ENCODE measurements at places on chromosomes 2 and 18.

DNA sequence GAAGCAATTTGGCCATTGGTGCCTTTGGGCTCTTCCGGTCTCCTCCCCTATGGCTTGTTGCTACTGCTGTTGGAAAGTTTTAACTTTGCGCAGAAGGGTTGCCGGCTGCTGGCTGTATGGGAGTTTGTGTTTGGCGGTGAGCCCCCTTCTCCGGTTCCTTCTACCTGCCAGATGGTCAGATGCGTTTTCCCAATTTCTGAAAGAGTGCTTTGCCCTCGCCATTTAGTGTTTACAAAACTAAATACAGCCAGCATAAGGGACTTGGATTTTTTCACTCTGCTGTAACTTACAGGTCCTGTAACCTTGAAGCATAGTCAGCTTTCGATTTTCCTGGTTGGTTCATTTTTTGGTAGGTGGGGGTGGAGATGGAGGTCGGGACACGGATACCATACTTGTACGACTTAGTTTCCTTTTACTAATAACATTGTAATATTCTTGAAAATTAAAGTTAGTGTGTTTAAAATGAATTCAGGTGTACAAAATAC lies 604 bp downstream of the COQ10B start:
- DNase-seq = no peak

DNA sequence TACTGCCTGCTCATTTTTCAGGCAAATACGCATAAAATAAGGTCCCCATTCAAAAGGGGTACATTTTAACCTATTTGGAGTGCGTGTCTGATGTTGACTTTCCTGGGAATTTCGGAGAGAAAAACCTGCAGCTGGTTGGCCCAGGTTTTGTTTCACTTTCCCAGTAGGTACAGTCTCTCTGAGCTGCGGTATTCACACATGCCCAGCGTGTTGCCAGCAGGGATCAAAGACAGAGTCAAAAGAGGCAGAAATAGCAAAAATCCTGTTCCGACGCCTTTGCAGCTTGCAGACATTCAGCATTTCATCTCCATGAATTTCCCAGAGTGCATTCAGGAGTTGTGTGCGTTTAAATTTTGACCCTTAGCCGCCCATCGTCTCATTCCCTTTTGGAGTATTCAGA lies 855.4 kb upstream of the CELF4 start:
- no peak for DNase-seq

DNA sequence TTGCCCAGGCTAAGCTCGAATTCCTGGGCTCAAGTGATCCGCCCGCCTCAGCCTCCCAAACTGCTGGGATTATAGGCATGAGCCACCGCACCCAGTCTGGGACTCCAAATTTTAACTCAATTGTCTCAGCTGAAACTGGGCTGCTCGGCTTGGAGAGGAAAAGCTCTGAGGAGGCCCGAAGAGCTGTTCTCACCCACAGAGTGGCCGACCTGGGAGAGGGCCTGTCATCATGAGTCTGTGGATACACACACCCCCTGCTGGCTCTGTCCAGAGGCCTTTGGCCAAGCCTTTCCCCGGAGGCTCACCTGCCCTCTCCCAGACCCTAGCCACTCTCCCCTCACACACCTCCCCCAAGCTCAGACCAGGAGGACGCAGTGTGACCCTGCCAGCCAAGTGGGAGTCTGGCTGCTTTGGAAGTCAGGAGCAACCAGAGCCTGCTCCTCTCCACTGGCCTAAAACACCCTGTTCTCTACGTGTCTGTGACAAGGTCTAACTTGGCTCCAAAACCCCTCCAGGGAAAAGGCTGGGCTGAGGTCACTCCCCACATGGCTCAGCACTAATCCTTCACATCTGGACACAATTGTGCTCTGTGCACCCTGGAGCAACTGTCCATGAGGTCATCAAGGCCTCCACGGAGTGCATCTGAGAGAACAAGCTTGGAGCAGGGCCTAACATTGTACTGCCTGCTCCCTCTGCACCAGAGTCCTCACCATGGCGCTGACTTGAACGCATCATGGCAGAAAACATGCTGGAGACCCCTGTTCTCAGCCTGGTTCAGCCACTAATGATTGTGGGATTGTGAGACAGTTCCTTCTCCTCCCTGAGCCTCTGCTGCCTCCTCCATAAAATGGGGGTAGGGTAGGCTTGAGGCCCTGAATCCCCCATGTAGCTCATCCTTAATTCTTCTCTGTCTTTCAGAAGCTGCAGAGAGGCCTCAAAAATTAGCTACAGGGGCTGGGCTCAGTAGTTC lies 49.9 kb upstream of the RAB6C start:
- DNase-seq = peak; percentile 62

- DNase-seq = no peak
Observed at GRCh38 chr2:237192881-237193280, 107.2 kb downstream of the COPS8 start.

DNA sequence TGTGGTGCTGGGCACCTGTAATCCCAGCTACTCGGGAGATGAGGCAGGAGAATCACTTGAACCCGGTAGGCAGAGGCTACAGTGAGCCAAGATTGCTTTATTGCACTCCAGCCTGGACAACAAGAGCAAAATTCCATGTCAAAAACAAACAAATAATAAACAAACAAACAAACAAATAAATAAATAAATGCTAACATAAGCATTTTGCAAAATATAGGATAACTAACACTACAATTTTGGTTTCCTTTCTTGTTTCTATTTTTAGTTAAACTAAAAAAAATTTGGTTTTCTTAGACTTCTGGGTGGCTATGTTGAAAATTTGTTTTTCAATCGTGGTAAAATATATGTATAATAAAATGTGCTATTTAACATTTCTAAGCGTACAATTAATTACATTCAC lies 115.0 kb upstream of the ZNF516 start:
- no peak for DNase-seq

GRCh38 chr2:225895126-225895525 lies 495.6 kb downstream of the NYAP2 start:
- no peak for DNase-seq

DNA sequence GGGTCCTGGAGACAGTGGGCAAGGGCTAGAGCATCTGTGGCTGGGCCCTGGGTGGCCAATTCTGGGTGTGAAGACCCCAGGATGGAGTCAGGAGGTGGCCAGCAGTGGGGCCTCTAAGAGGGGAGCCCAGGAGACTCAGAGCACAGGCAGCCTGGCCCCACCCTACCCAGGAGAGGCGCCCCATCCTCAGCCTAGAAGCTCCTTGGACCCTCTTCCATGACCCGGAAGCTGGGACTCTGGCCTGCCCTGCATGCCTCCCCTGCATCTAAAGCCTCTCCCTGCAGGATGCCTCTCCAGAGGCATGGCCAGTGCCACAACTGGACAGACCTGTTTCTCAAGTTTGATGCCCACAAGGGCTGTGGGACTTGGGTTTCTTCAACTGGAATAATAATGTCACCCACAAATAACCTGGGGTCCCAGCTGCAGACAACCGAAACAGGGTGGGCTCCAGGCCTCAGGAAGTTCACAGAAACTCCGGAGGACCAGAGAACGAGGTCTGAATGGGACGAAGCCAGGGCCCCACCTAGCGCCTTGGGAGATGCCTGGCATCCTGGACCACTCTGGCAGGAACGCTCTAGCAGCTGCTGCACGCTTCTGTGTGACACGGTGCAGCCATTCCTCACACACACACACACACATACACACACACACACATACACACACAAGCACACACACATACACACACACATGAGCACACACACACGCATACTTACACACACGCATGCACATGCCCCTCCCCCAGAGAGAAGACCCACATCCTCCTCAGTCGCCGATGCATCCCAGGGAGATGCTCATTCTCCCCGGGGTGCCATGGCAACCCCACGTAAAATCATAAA lies 16.4 kb downstream of the KCNIP3 start:
- DNase-seq = no peak

DNA sequence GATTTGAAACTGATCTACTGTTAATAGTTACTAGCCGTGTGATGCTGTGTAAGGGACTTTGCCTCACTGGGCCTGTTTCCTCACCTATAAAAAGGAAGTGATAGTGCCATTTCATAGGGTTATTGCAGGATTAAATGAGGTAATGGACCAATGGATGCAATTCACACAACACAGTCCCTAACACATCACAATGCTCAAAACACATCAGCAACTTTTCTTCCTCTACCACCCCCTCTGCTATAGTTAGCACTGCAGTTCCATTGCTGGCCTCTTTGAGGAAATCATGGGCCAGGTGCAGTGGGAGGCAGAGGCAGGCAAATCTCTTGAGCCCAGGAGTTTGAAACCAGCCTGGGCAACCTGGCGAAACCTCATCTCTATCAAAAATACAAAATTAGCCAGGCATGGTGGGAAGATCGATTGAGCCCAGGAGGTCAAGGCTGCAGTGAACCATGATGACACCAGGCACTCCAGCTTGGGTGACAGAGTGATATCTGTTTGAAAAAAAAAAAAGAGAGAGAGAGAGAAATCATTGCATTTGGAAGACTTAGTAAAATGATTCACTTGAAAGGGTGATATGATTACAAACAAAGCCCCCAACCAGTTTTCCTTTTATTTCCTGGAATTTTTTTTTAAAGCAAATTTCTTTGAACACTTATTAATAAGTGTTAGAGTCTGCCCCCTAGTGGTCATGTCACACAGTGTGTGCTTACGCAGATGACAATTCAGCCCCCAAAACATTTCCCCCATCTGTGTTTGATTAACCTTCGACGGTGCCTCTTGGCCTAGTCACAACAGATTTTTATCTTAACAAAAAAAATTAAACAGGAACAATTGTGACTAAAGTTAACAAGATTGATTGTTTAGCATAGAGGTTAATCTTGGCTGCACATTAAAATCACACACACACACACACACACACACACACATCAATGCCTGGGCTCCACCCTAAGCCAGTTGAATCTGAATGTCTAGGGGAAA lies 88.6 kb upstream of the BCL11A start:
- DNase-seq = peak; percentile 20

GRCh38 chr2:774436-774835 lies 97.2 kb upstream of the TMEM18 start:
- DNase-seq = no peak

GRCh38 chr2:126864861-126865260 lies 33.8 kb upstream of the TEX51 start:
- DNase-seq = no peak

DNA sequence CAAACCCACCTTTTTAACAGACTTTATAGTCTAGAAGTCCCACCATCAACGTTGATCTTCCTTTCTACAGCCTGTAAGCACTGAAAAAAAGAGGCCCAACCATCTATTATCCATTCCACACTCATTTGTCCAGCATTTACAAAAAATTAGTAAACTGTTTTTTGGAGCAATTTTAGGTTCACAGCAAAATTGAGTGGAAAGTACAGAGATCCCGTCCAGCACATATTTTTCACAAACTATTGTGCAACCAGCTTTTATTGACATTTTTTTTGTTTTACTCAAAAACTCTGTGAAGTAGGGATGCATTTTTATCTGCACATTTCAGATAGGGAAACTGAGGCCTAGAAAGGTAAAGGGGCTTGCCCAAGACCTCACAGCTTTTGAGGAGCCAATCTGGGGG lies 68.6 kb downstream of the TNP1 start:
- DNase-seq = no peak

GRCh38 chr2:163877316-163877715 lies 141.5 kb upstream of the FIGN start:
- no peak for DNase-seq

- no peak for DNase-seq
Observed at GRCh38 chr2:160660741-160661140, 167.1 kb upstream of the RBMS1 start.

- DNase-seq = no peak
Observed at GRCh38 chr2:180583441-180584140, 396.8 kb upstream of the UBE2E3 start.

GRCh38 chr18:52312346-52312745 lies 27.7 kb upstream of the DCC start:
- no peak for DNase-seq

DNA sequence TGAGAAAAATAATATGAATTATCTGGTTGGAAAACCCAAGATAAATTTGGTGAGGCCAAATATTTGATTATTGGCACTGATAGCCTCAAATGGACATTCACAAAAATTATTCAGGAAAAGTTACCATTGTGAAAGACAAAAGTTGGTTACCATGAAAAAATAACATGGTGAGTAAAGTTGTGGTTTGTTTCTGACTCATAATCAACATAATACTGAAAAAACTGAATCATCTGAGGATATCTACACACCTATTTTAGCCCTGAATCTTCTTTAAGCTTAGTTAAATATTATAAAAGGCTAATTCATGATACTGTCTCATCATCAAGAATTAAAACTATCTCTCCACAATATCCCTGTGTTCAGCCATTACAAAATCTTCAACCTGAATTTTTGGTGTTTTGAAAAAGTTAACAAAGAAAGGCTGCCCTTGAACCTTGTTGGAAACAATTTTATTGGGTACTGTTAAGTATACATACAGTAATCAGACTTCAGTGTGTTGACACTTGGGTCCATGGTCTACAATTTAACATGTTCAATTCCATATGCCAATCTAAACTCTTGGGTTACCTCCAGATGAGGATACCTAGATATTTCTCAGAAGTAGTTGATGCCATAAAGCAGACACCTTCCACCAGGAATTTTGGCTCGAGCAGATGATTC lies 607.5 kb upstream of the SLC39A10 start:
- no peak for DNase-seq

DNA sequence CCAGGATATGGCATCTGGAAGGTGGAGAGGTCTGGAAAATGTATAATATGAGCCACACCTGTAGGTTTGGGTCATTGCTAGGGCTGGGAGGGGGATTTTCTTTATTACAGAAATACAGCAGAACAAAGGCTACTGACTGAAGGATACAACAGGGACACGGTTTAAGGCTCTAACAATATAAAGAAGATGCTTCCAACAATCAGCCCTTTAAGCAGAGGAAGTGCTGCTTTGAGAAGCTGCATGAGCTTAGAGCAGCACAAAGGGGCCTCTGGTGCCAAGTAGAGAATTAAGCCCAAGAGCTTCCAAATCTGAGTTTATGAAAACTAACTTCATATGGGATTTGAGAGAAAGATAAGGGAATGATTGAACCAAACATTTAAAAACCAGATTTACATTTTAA lies 174.5 kb upstream of the RMP24 start:
- DNase-seq = no peak

DNA sequence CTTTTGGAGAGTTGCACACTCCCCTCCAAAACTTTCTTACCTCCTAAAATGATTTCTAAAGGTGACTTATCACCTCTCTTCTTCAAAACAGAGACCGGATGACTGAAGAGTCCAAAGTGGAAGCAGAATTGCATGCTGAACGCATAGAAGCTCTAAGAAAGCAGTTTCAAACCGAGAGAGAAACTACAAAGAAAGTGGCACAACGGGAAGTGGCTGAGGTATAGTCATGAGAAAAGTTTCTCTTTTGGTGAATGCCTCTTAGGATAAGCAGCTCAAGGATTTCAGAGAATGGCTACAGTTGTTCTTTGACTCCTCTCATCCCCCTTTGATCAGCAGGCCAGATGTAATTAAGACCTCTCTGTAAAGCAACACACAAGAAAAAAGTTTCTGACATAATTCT lies 73.6 kb downstream of the GTF3C3 start:
- no peak for DNase-seq

DNA sequence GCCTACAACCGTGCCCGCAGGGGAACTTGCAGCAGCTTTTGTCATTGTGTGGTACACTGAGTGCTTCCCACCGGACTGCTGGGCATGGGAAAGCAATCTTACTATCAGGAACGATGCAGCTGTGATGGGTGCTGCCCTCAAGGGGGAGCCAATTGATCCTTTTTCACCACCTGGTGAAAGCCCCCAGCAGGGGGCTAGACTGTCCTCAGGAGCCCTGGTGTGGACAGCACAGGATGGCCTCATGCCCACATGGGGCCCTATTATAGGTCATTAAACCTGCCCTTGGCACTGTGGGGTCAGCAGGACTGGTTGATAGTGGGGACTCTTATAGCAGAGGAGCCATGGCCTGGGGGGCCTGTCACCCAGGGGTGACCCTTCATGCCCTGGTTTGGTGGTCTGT lies 172.2 kb downstream of the GLI2 start:
- DNase-seq = no peak
